Type B pancreatic cell (in vitro differentiated cells): ENCODE measurements at places on chromosomes 2 and 18.

DNA sequence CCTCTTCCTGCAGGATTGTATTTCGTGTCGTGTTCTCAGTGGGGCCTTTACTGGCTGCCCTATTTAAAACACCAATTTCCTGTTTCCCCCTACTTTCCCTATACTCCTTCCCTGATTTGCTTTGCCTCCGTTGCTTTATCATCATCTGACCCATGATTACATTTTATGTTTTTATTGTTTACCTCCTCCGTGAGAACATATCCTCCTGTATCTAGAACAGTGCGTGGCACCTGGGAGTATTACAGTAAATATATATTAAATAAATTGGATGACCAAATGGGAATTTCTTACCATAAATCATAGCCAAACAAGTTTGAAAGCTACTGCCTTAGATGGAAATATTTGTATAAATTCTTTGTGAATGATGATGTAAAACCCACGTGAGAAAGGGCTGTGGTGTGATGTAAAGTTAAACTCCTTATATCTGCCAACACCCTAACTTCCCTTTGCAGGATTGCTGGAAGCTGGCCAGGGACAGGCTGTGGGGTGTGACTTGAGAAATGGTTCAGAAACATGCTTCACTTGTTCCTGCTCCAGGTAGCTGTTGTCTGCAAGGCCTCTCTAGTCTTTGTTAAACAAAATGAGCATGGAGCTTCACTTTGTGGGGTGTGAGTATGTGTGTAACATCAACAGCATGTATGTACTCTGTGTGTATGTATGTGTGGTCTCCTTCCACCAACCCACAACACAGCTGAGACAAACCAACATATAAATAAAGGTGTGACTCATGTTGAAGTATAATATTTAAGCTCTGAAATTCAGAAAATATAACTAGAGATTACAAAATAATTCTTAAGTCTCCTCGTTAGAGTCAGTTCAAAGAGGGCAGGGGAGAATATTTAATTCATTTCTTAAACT, 40.3 kb downstream of the LHCGR start:
- no peak for DNase-seq

DNA sequence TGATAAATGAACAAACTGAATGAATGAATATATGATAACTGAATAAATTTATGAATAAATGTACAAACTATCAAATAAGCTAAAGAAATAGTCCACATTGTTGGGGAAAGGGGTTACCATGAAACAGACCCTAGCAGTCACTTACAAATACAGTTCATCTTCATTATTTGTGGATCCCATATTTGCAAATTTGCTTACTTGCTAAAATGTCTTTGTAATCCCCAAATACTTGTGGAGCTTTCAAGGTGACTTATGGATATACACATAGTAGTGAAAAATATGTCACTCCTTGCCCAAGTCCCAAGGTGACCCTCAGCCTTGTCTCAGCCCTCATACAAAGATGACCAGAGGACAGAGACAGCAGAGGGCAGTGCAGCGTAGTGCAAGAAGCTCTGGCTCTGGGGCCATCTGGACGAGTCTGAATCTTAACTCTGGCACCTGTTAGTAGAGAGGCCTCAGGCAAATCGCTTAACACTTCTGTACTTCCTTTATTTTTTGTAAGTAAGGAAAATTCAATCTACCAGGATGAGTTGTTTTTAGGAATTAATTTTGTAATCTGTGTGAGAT, 3.1 kb downstream of the PAIP2B start:
- DNase-seq = no peak

DNA sequence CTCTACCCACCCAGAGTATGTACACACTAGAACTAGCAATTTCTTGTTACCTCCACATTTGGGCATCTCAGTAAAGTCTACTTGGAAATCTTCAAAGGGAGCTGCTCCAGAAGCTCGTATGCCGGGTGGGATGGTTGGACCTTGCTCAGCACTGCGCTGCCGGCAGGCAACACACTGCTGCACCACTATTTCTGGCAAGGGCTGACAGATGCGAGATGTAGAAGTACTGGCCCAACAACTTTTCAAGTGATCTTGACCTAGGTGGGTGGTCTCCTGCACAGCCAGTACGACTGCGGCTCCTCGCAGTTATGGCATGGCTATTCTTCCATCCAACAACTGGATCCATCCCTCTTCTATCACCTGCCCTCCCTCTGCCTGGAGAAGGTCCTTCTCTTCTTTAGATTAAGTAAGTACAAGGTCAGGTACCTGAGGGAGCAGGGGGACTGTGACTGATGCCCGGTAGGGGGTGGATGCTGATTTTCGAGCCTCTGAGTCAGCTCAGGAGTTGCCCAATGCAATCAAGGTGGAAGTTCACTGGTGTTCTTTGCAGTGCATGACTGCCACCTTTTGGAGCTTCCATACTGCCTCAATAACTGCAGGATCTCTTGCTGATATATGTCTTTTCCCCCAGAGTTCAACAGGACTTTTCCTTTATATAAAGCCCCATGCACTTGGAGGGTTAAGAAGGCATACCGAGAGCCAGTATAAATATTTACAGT, 100.4 kb upstream of the SLC1A4 start:
- no peak for DNase-seq

DNA sequence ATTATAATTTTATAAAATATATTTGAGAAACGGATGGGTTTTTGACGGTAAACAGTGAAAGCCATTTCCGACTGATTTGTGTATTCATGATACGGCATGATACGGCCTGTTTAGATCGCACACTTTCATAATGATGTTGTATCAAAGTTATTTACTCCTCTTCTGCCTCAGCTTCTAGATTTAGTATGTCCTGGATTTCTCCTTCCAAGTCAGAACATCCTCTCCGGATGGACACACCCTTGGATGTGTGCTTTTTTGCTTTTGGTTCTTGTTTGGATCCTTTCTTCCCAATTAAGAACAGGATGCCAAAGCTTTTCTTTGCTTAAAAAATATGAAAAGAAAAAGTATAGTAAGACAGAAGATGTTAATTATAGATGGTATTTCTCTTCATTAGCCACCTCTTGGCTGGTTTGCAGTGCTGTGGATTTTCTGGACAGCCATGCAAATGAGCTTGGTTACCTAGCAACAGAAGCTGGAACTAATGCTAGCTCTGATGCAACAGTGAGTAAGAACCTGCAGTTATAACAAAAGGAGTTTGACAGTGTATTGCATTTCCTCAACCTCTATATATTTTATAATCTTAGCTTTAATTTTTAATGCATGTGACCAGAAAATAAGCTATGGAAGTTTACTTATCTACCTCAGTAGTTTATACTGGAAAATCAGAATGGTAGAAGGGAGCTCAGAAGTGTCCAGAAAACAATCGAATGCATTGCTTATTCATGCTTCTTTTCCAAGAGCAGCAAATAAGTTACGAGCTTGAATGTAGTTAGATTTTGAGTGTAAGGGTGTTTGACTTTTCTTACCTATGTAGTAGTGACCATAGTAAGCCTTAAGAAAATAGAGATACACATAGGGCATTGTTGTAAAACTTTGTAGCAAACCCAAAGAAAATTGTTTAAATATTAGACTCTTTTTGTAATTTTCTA, 27.9 kb downstream of the RMND5A start:
- no peak for DNase-seq

DNA sequence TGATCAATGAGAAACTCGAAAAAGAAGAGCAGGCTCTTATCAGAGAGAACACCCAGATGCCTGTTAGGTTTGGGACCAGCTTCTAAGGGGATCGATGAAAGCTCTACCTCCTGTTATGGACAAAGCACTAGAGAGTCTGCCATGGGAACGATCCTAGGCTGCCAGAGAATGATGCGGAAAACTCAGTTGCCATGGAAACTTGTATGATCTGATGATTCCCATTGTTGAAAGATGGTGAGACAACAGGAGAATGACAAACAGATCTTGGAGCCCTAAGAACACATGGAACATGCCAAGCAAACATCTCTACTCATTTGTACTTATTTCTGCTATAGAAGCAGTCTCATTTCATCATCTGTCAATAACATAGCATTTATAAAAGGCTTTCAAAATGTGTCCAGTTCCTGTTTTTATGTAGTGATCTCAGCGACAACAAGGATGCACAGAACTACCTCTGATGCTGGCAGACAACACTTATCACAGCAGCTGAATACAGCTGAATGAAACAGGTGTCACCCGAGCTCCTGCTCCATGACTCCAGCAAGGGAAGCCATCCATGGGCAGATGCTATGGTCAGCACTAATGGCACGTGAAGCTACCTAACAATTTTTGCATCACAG, 59.6 kb downstream of the NCKAP5 start:
- DNase-seq = no peak

DNA sequence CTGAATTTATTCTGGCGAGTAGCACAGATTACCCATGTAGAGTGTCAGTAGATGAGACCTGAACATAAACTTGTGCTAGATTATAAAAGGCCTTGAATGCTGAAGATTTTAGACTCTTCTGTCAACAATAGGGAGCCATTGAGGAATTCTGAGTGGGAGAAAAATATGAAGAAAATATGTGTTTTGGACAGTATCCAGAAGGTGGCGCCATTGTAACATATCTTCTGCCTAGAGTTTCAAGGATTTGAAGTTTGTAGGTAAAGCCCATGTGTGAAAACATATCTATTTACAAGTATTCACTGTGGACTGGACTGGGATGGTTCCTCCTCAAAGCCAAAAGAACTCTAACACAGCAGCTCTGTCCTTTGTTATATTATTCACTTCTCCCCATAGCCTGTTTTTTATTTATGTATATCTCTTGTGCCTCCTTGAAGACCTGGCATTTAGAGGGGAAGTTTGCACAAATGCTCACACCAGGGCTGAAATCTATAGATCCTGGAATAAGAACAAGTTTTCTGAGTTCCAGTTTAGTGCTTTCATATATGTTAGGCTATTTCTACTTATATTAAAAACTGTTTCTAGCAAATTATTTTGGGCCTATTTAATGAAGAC, 124.9 kb downstream of the RDH14 start:
- DNase-seq = no peak

- no peak for DNase-seq
These were observed 11.0 kb upstream of the CBLN2 start for GRCh38 chr18:72555101-72555500.

- DNase-seq = no peak
These were observed 7.5 kb downstream of the TTC32 start for GRCh38 chr2:19894134-19894792.

GRCh38 chr2:55092439-55092838, 42.2 kb upstream of the RTN4 start:
- DNase-seq = no peak

DNA sequence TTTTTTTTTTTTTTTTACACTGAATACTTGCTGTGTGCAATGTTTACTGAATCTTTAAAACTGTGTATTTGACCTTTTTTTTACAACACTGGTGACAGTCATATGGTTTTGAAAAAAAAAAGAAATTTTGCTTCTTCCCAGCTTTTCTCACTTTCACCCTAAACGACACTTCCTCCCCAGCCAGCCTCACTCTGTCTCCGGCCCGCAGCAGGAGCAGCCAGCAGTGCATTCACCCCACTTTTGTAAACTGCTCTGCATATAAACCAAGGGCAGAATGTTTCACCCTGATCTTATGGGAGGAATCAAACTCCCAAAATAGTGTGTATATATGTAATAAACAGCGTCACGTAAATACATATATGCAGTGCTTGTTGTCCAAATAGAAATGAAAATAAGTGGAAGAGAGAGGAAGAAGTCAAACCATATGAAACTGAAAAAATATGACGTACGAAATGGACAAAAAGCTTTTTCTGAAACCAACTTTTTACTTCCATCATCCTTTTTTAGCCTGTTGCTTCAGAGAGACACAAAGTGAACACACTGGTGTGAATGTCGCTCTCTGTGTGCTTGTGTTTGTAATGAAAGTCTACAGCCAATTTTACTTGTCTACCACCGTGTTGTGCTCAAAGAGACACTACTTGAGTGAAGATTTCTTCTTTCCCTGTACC, 54.2 kb downstream of the ZCCHC2 start:
- DNase-seq = no peak

DNA sequence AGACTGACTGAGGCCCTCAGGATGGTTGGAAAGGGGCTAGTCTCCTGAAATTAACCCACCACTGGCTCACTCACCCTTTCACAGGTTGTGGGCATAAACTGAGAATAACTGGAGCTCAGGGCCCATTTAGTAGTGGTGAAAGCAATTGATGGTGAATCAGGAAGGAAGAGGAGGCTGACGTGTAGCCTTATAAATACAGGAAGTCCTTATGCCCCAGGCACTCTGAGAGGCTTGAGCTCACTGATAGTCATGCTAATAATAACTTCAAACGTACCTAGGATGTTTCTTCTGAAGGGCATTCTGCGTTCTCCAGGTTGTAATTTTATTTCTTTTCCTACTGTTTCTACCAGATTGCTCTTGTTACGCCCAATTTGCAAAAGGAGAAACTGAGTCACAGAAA, 328.4 kb downstream of the CLIP4 start:
- no peak for DNase-seq

- DNase-seq = no peak
These were observed 216.9 kb upstream of the RAB6C start for GRCh38 chr2:129762386-129763189.

GRCh38 chr2:132740081-132740720, 70.2 kb upstream of the LYPD1 start:
- DNase-seq = no peak

DNA sequence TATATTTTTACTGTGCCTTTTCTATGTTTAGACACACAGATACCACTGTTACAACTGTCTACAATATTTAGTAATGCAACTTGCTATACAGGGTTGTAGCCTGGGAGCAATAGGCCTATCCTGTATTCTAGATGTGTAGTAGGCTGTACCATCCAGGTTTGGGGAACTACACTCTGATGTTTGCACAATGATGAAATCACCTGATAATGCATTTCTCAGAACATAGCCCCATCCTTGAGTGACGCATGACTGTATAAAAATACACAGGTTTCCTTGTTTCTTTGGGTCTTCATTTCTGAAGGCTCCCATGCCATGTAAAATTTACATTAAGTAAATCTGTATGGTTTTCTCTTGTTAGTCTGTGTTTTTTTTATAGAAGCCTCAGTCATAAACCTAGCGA, 270.9 kb upstream of the SKOR2 start:
- DNase-seq = no peak

DNA sequence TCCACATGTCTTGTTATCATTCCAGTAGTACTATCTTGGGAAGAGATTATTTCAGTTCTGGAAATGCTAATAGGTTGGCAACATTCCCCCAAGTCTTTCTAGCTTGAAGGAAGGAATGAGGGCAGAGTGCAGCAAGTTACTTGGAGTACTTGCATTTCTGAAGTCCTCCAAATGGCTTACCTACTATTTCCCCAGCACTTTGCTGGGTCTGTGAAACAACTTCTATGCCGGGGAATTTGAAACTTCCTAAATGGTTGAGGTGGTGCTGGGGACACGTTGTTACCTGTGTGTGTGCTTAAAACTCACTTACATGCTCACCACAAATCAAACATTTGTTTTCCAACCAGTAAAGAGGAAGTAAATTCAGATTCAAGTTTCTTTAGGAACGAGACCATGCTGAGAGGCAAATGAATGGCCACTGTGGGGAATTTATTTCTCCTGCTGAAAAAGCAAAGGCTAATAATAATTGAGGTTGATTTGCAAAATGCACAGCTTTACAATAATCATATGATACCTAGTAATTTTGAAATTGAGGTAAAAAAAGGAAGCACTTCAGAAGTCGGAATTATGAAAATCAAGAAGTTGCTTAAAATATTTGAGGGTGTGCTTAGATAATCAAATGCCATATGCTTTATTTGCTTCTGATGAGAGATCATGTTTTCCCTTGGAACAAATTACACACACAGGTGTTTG, 1167.7 kb upstream of the ZEB2 start:
- DNase-seq = no peak
